Esophagus squamous epithelium (tissue), 5 donors: ENCODE measurements at places on chromosomes 1 and 21.

GRCh38 chr21:27646691-27647090 is 679.8 kb upstream of the ADAMTS5 start:
- DNase-seq: no peak

DNA sequence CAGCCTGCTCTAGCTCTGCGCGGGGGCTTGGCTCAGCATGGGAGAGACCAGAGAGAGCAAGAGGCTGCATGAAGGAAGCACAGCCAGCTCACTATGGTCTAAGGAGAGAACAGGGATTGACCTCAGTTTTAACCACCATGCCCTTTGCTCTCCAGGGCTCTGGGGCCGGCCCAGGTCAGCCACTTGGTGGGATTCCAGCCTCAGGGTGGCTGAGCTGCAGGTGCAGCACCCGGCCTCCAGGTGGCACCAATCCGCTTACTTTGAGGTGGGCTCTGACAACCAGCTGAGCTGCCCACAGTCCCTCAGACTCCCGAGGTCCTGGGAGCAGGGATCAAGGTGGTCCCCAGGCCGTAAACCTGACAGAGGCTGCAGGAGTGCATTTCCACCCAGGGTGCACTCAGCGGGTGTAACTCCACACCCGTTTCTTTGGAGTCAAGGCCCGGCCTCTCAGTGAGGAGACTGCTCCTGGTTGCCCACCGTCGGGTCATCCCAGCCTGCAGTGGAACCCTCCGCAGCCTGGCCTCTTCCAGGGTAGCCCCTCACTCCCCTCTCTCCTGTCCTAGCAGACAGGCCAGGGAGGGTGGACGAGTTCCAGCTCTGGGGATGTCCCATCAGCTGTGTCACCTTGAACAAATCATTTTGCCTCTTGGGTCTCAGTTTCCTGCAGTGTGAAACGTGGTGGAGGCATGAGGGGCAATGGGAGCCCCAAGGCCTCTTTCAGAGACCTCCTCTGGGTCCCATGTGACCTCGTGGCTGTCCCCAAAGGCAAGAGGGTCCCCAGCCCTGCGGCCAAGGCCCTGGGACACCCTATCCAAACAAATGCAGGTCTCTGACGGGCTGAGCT is 607 bp upstream of the LGR6 start:
- no peak for DNase-seq

DNA sequence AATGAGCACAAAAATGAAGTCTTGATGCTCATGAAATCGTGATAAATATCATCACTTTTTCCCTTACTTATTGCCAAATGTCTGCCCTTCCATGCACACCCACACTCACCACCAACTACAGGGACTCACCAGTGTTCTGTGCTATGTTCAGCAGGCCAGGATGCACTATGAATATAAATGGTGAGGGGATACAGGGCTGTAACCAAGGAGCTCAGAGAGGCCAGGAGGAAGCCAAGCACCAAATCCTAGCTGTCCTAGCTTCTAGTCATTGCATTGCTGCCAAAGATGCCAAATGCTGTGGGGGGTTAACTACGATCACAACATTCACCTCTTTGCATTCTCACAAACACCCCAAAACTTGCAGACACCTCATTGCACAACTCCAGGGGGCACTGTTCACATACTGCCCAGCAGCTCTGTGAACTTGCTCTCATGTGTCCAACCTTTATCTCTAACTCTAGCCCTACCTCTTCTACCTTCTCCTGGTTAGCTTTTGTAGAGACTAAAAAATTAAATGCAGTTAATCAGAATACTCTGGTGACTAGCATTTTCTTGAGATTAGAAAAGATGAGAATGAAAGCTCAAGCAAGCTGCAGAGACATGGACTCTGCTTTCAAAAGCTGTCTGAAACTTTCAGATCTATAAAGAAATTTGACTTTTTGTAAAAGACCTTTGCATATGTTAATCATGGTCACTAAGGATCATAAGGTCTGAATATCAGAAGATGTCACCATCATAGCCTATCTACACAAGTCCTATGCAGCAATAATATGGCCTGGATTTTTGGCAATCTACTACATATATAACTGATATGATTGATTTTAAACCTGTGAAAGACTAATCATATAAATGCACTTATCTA is 13.9 kb upstream of the KIF14 start:
- no peak for DNase-seq

GRCh38 chr1:16146279-16147155 is 9.4 kb downstream of the EPHA2 start:
- DNase-seq: no peak

DNA sequence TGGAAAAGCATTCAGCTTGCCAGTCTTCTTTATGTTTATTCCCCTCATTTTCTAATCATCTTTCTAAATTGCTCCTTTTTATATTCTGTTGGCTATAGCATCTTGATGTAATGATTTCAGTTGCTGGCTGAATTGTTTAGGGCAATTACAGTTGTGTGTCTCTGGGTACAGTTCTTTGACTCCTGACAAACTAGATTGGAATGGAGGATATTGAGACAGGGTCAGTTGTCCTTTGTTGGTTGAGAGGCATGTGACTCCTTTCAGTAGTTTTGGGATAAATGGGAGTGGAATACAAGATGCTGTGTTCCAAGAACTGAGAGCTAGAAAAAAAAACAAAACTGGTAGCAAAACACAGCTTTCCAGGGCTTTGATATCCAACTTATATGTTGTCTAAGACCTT is 1.5 kb downstream of the CENPF start:
- no peak for DNase-seq

DNA sequence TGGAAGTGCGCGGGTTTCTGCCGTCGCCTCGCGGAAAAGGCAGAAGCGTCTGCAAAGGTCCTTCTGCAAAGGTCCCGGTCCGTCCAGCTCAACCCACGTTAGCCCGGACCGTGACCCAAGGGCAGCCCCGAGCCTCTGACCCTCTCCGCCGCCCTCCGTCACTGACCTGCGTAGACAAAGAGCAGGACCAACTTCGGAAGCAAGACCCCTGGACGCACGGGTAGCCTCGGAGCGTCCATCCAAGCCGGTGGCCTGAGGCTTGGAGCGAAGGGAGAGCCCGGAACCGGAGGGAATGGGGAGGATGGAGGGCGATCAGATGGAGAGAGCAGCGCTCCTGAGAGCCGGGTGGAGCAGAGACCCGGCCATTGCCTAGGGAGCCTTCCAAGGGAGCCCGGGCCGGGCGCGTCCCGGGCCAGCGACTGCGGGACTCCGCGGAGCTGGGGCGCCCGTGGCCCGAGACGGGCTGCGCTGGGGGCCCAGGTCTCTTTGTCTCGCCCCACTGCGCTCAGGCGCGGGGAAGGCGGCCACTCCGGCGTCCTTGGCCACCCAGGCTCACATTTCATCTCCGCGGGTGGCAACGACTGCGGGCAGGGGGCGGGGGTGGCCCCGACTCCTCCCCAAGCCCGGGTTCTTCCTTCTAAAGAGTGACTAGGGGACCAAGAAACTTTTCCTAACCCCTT is at the start of gene CYYR1:
CYYR1 (minus strand) TSS at position 585 of the 680 bp plus-strand sequence; CDS start at position 239, 346 bp downstream.
- no peak for DNase-seq

GRCh38 chr1:102434421-102434820 is 437.7 kb upstream of the OLFM3 start:
- DNase-seq: no peak

DNA sequence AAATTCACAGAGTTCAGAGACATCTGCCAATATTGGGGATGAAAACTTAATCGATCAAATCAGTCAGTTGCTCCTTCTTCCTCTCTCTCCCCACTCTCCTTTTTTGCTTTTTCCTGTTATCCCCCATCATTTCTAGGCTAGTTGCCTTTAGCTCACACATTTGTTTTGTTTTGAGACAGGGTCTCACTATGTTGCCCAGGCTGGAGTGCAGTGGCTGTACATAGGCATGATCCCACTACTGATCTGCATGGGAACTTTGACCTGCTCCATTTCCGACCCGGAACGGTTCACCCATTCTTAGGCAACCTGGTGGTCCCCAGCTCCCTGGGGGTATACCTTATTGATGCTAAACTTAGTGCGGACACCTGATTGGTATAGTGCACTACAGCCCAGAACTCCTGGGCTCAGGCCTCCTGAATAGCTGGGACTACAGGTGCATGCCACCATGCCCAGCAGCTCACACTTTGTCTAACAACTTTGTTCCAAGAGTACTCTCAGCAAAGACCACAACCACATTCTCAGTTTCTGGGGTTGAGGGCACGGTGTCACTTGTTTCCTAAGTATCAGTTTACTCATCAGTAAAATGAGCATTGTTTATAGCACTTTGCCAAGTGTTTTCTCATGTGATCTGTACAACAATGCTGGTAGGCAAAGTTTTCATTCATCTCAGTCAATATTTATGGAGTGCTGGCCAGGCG is 6.7 kb upstream of the ELOA start:
- no peak for DNase-seq

DNA sequence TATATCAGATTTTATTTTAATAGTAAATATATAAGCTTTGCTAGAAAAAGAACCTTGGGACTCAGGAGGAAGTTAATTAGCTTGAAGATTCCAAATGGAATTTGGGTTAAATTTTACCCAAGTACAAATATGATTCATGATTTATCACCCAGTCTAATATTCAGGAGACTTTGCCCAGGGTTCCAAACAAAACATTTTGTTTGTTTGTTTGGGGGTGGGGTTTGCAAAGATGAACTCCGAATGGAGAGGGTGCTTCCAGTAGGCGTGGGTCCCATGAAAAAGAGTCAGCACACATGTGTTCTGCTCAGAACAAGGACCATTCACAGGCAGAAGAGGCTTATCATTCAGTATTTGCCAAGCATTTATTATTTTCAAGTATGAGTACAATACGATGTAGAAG is 23.5 kb downstream of the KCNT2 start:
- DNase-seq: no peak

DNA sequence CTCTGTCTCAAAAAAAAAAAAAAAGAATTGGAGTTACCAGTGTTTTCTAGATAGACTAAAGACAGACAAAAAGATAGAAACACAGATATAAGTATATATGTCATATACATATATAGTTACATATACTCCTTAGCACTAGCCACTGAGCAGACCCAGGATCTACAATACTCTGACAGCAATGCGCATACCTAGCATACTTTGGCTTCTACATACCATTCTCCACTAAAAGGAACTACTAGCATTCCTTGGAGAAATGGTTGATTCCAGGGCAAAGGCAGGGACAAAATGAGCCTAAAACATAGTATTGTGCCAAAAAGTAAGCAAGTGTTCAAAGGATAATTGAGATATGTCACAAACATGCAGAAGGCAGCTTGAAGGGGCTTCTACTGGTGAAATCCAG is 22.7 kb downstream of the SYNJ1 start:
- DNase-seq: no peak

DNA sequence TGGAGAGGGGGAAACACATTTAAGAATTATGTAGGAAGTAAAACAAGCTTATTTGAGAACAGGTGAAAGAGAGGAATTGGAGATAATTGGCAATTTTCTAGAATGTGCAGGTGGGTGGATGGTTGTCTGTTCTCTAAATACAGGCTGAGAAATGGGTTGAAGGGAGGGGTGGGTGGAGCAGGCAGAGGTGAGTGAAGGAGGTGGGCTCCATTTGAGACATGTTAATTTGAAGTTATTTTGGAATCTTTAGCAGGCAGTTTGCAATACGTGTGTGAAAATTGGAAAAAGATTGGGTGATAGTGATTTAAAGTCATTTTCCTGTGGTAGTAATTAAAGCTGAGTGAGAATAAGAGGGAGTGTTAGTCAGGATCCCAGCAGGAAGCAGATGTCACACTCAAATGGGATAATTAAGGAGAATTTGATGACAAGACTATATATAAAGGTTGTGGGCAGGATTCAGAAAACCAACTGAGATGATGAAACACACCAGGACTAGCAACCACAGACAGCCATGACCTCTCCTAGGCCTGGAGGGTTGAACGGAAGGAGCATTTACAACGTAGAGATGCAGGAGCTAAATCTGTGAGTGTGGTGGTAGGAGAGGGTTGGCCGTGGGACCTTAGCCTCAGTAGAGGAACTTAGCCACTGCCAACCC is 40.6 kb downstream of the CHRM3 start:
- DNase-seq: no peak

DNA sequence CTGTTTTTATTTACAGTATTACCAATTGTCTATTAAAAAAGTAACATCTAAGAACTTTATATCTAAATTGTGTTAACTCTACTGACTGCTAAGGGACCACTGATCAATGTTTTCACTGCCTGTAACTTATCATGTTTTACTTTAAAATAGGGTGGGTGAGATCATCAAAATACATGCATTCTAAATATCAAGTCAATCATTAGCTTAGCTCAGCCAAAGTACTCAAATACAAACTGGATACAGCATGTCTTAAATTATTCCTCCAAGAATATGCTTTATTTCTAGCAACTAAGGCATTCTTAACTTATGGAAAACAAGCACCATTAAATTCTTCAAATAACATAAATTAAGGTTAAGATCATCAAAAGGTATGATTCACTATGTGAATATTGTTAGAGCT is 638.7 kb upstream of the RGS18 start:
- DNase-seq: no peak

DNA sequence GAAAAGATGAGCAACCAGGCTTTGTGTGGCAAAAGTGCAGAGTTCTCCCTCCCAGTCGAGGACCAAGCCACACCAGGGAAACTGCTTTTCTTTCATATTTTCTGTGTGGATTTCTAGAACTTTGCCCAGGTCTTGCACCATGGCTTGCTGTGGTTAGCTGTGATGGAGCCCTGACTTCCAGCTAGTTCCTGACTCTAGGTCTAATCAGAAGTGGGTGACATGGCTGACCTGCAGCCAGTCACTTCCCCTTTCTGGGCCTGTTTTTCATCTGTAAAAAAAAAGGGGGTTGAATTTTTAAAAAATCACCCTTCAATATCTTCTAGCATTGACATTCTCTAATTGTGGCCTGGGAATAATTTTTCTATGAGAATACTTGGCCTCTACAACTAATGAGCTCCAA is 491.2 kb upstream of the USP24 start:
- no peak for DNase-seq

DNA sequence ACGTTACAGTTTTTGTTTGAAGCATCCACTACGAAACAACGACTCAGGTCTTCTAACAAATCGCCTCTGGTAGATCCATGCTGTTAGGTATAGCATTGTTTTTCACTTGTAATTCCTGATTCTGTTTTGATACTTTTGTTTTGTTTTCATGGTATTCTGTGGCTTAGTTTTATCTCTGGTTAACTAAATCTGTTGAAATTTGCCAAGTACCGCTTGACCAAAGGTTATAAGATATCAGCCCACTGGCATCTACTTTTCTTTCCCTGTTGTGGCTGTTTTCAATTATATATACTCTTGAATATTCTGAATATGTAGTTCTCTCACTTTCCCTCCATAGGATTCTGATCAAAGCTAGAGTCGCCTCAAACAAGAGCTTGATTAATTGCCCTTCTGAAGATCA is 274.8 kb upstream of the C1orf105 start:
- DNase-seq: no peak

GRCh38 chr1:1181938-1182410 is 8.3 kb downstream of the TTLL10 start:
- DNase-seq: no peak
